Activated naive CD8-positive, alpha-beta T cell treated with anti-CD3 and anti-CD28 coated beads, Interleukin-2, amount 10 ng/mL, durations not matched to agents 7 days and 5 days (primary cell): ENCODE measurements at places on chromosomes 2 and 18. TPM values are rescaled to one million over a fixed set of nuclear protein-coding genes. Genes with fewer than 3 reads are reported as not detected.
A peak's percentile ranks its signal among the peaks of the same experiment; 100 is the strongest.

DNA sequence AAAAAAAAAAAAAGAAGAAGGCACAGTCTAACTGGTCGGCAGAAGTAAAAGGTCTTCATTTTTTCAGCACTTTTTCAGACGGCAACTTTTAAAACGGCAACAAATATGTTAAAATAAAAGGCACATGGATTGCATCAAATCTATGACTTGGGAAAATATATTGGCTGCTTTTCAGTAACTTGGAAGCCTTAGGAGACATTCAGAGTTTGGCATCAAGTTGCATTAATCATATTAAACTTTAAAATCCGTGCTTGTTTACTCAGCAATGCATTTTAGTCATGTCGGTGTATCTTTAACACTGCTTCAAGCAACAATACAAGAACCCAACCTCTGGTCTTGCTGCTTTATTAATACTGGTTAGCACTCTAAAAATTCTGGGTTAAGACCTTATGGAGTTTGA is 111.1 kb downstream of the MEP1B start:
- H3K27me3 ChIP-seq: peaks cover 9% of the 10 kb centered on the region
- no peaks in the 10 kb centered on the region for H3K4me1 ChIP-seq
- H3K36me3 ChIP-seq: no peaks in the 10 kb centered on the region
- DNase-seq: no peak
- H3K27ac ChIP-seq: no peak overlapping the region

DNA sequence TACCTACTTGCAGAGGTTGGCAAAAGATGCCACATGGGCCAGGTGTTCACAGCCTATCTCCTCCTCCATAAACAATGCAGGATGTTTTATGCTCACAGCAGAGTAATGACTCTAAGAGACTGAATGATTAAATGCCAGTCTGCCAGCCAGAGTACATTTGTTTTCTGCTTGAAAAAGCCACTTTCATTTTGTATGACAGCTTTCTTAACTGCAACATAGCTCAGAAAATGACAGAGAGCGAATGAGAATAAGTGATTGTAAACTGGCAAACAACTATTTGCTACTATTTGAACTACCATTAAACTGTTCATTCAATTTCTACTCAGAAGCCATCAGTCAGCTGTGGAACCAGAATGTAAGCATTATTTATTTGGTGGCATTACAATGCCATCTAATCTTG is 50.6 kb upstream of the DCC start:
- no peak overlapping the region for H3K4me3 ChIP-seq
- DNase-seq: no peak
- H3K36me3 ChIP-seq: no peaks in the 10 kb centered on the region
- H3K27me3 ChIP-seq: no peaks in the 10 kb centered on the region
- no peaks in the 10 kb centered on the region for H3K4me1 ChIP-seq

GRCh38 chr18:61823595-61823994 is 69.2 kb downstream of the RNF152 start:
- H3K27me3 ChIP-seq: peaks cover 6% of the 10 kb centered on the region
- H3K27ac ChIP-seq: no peak overlapping the region
- no peaks in the 10 kb centered on the region for H3K36me3 ChIP-seq
- no peaks in the 10 kb centered on the region for H3K4me1 ChIP-seq

- H3K27me3 ChIP-seq: no peaks in the 10 kb centered on the region
- H3K27ac ChIP-seq: no peak overlapping the region
- no peaks in the 10 kb centered on the region for H3K4me1 ChIP-seq
- H3K36me3 ChIP-seq: no peaks in the 10 kb centered on the region
Observed at GRCh38 chr18:14086458-14087231, 45.6 kb downstream of the ZNF519 start.

DNA sequence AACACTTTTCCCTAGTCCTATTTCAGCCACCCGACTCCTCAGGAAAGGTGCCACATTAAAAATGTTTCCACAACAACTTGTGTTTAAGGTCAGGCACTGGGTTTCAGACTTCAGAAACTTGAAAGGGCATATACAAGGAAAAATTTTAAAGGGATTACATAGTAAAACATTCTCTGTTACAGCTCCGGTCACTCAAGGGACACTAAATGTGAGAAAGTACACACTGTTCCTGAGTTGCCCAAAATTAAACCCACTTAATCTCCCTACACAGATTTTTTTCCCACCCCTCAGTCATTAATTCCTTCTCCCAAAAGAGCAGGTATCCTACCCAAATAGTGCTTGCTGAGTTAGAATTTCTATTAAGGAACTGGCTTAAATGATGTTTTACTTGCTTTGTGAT is 14.2 kb downstream of the STK39 start:
- no peak overlapping the region for H3K27ac ChIP-seq
- H3K27me3 ChIP-seq: no peaks in the 10 kb centered on the region
- peaks cover 12% of the 10 kb centered on the region for H3K4me1 ChIP-seq
- no peak overlapping the region for H3K4me3 ChIP-seq

GRCh38 chr2:27086724-27087593 is at the start of gene KHK:
Gene KHK, plus strand, starts transcription at chr2:27086772. Its CDS starts 488 bp downstream, at chr2:27087260.
- DNase-seq: no peak
- peaks cover 23% of the 10 kb centered on the region for H3K4me1 ChIP-seq
- H3K4me3 ChIP-seq: peak within 1 kb of the TSS; percentile 89
- peak within 1 kb of the TSS; percentile 88 for H3K27ac ChIP-seq

DNA sequence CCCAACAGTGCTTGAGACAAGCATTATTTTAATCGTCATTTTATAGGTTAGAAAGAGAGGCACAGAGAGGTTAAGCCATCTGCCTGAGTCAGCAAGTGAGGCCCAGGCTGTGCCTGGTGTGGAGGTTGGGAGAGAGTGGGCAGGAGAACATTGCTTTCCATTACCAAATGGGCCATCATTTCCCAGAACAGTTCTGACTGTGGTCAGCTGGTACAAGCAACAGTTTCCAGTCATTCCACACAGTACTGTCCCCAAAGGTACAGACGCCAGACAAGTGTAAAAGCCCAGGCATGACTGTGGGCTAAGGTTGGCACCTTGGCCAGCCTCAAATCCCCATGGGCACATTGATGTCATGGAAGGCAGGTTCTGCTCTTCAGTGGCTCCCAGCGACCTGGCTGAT is 98.2 kb upstream of the LCLAT1 start:
- H3K27me3 ChIP-seq: no peaks in the 10 kb centered on the region
- H3K4me1 ChIP-seq: no peaks in the 10 kb centered on the region
- peaks cover under 1% of the 10 kb centered on the region for H3K36me3 ChIP-seq
- DNase-seq: no peak
- no peak overlapping the region for H3K27ac ChIP-seq
- no peak overlapping the region for H3K4me3 ChIP-seq

DNA sequence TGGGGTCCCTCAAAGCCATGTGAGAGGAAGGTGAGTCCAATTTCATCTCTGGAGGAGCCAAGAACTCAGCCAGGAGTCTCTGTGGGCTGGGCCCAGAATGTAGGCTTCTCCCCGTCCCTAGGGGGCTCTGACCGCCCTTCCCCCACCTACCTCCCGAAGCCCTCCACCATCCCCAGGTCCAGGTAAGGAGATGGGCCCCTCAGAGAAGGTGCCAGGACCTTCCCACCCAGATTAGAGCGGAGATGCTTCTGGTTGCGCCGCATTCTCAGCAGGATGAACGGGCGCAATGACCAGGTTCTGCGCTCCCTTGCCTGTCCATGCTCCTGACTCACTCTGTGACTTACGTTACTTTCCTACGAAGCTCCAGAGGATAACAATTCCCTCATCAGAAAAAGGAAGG is 23.0 kb downstream of the ST8SIA5 start:
- no peak overlapping the region for H3K4me3 ChIP-seq
- peaks cover 7% of the 10 kb centered on the region for H3K27me3 ChIP-seq
- H3K4me1 ChIP-seq: no peaks in the 10 kb centered on the region

DNA sequence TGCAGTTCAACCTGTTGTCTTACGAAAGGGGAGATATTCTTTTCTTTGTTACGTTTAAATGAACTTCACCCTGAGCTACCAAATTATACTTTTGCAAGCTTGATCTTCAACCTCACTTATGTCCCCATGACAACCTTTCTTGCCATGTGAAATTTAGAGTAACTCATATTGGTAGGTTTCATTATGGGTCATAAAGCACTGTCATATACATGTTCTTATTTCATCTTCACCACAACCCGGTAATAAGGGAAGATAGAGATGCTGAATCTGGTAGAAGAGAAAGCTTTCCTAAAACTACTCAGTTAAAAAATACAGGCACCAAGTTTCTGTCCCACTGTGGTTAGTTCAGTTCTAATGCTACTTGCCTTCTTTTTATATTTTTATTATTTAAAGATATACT is 208.5 kb upstream of the NRP2 start:
- peaks cover 16% of the 10 kb centered on the region for H3K27me3 ChIP-seq
- no peaks in the 10 kb centered on the region for H3K36me3 ChIP-seq
- no peak for DNase-seq

MAP2 gene
- total RNA-seq: not detected

HJURP gene
- 109 TPM for total RNA-seq
